GM13977 (cell line): ENCODE measurements at places on chromosomes 12 and 14.

- DNase-seq: no peak
Observed at GRCh38 chr14:23434488-23435222, 805 bp downstream of the MYH7 start.

DNA sequence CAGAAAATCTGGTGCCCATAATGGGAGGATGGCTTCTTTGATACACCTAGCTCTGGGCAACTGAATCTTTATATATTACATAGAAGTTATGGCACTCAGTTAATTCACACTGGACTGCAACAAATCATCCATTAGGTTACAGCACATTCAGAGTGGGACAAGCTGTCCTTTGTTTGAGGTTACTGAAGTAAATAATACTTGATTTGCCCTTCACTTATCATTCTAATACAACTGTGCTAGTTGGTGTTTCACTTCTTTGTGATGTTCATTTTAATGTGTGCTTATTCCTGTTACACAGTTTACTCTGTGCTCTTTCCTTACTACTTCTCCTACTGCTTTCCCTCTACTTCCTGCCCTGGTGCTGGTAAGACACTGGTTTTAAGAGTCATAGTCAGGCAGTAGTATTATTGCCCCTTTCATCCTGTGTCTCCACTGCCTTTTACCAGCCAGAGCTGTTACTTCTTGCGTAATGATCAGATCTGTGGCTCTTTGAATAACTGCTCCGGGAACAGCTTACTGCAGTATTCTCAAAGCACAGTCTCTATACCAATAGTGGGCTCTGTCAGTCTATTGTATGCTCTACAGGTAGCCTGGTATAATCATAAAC, 36.4 kb upstream of the GXYLT1 start:
- DNase-seq: no peak

DNA sequence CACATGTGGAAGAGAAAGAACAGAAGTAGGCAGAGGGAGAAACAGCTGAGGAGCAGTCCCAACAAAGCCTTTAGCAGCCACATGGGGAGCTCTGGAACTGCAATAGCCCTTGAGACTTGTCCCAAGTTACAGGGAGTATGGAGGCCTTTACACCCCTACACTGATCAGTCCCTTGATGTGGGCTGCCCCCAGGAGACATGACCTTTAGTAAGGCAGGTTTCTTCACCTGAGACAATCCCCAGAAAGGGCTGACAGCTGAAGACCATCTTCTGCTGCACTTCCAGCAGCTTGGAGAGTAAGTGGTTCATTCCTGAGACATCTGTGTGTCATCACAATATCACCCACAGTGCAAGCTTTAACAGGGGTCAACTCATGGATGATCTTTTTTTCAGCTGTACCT, 8.6 kb upstream of the SNAPC1 start:
- no peak for DNase-seq

GRCh38 chr14:87676814-87677437, 316.1 kb downstream of the GALC start:
- no peak for DNase-seq

DNA sequence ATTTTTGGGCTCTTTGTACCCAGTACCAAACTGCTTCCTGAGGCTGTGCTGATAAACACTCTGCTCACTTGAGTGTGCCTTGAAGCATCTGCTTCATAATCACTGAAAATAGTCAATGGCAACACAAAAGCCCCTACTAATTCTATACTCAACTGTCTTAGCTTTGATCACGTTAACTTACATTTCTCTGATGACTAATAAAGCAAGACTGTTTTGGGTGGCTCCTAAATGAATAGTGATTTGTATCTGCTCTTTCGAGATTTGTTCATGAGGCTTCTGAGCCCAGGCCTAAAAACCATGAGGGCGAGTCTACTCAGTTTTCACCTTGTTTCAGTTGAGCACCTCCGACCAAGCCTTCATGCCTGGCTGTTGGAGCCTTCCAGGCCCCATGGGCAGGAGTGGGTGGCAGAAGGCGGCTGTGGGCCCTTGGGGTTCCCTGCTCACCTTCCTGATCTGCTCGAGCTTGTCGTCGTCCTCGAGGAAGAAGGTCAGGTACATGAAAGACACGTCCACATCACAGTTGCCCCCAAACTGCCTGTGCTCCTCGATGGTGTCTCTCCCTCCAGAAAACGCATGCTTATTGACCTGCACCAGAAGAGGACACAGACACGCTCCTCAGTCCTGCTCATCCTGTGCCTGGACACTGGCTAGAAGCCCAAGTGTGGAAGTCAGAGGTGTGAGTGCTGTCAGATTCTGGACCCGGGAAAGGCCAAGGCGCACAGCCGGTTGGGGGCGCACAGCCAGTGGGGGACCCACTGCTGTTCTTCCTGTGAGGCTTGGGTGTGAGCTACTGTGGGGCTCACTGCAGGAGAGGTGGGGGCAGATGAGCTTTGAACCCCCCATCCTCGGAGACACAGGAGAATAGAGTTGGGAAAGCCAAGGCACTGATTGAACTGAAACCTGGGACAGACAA, 13.7 kb downstream of the SLC25A47 start:
- peak; percentile 76 for DNase-seq

GRCh38 chr12:58253663-58254062, 312.3 kb downstream of the ATP23 start:
- DNase-seq: no peak

DNA sequence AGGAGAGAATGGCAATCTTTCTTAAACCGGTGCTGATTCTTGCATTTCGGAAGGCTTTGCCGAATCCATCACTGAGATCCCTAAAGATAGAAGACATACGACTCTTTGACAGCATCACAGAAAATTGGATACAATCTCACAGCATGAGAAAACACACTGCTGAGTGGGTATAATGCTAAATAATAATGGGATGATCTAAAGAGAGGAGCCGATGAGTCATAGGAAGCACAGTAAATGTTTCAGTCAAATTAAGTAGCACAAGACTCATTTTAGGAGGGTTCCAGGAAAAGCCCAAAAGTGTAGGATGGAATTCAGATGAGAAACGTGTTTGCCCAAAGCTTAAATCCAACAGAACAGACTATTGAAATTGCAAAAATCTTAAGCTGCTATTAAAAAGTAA, 81.7 kb downstream of the CPNE8 start:
- DNase-seq: no peak

DNA sequence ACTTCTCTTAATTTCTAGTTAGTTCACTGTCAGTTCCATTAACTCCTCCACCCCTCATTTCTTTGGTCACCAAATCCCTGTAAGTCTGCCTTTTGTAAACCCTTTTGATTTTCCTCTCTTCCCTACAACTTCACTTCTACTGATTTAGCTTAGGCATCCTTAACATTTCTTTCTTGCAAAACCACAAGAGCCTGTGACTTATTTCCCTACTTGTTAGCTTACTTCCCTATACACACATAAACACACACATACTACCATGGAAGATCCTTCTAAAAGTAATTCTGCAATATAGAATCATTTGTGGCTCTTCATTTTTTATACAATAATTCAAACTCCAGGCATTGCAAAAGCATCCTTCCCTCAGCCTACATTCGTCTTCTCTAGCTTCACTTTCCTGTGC, 494.3 kb upstream of the USP15 start:
- DNase-seq: no peak

GRCh38 chr12:122366685-122367475, 55.6 kb downstream of the CLIP1 start:
- DNase-seq: no peak

- DNase-seq: no peak
Observed at GRCh38 chr12:30610718-30611117, 85.0 kb downstream of the IPO8 start.

GRCh38 chr14:26597589-26598080, at the start of gene NOVA1:
NOVA1 (minus strand) TSS chr14:26598033; CDS start chr14:26597436, 597 bp downstream.
- no peak for DNase-seq

GRCh38 chr12:51593539-51593938, 2.5 kb downstream of the SCN8A start:
- DNase-seq: no peak

GRCh38 chr12:120156315-120157259, 37.9 kb downstream of the GCN1 start:
- DNase-seq: no peak

DNA sequence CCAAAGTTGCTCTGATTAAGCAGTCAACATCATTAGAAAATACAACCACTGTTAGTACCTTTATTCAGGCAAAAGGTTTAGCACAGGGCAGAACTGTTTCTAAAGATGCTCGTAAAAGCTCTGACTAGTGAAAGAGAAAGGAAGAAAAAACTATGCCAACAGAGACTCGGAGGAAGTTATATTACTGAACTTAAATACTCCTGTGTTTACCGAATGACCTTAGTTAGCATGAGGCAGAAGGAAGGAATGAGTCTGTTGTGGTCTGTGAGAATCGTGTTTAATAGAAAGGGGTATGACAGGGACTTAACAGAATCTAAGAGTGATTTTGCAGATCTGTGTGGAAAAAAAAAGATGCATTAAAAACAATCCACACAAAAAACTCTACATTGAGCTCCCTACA, 84.1 kb upstream of the OVCH1 start:
- DNase-seq: no peak

GRCh38 chr14:92954933-92955332, 32.0 kb downstream of the CHGA start:
- no peak for DNase-seq

DNA sequence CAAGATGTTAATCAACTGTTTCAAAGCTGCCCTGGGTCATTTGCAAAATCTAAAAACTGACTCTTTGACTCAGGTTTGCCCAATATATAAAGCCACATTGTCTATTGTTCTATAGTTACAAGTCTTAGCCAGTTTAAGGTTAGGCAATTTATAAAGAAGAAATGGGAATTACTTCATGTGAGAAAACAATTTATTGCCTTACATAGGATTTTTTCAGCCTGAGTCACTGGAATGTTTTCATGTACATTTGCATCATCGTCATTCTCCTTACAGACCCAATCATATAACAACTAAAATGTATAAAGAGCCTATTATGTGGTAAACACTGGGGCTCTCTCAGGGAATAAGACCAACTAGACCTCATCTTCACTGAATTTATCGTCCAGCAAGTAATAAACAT, 100.3 kb upstream of the PLEKHG7 start:
- DNase-seq: no peak

DNA sequence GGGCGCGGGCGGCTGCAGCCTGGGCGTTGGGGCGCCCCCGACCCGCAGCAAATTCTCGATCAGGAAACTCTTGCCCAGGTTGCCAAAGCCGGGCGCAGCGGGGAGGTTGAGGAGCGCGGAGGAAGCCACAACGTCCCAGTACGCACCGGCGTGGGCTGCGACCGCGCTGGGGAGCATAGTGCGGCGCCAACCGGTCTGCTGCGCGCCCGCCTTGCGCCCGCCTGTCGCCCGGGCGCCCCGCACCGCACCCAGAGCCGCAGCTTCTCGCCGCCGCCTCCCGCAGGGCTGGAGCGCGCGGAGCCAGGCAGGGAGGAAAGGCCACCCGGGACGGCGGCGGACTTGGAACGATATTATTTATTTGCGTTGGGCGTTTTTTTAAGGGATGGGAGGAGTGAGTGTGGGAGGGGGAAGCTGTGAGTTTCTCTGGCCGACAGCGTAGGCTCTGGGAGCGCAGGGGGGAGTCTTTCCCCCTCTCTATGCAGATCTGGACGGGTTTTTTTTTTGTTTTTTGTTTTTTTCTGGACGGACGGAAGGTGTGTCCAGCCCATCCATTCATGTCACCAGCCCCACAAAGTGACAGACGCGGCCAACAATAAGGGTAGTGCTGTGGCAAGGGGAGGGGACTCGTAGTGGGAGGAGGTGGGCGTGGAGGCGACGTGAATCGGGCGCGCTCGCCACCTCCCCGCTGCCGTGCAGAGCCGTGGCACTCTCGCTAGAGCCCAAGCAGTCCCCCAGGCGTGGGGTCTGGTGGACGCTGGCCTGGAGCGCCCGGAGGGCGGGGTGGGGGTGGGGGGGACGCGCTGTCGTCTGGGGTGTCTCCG, at the start of gene DBX2:
DBX2 (minus strand) TSS at position 349 of the 821 bp plus-strand sequence; CDS start at position 177, 172 bp downstream.
- DNase-seq: peak; percentile 17
